Activated CD4-positive, CD25-positive, alpha-beta regulatory T cell (primary cell): ENCODE measurements at places on chromosomes 11 and 22.
A peak's percentile ranks its signal among the peaks of the same experiment; 100 is the strongest.

DNA sequence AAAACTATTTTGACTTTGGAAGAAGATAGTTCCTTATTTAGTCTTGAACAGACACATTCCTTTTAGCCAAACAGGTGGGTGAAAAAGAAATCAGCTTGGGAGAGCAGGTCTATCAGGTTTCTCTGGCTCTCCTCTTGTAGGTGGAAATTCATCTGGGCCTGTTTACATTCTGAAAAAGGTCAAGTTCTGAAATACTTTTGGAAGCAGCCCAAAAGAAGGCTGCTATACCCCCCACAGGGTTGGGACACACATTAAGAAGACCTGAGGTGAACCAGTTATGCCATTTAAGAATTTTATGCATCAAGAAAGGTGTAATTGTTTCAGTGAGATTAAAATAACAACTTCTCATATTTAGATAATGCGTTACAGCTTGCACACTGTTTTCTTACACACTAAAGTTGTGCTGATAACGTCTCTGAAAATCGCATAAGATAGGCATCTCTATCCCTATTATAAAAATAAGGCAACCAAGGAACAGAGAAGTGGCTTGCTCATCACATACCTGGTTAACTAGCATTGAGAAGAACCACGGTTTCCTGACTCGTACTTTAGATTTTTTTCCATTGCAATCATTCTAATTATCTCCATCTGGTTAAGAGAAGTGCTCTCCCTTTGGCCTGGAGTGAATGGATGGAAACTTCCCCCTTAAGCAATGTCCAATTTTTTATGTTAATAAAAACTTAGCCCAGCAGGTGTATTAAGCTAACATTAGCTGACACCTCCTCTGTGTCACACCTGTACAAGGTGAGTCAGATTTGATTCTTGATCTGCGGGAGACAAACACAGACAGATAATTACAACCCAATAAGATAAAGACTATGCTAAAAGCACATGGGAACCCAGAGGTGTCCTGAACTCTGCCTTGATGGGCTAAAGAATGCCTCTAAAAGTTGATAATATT lies 60.5 kb upstream of the UCP3 start:
- DNase-seq, result no peak

GRCh38 chr11:9720290-9720630 lies 56.4 kb downstream of the SWAP70 start:
- no peak for DNase-seq

DNA sequence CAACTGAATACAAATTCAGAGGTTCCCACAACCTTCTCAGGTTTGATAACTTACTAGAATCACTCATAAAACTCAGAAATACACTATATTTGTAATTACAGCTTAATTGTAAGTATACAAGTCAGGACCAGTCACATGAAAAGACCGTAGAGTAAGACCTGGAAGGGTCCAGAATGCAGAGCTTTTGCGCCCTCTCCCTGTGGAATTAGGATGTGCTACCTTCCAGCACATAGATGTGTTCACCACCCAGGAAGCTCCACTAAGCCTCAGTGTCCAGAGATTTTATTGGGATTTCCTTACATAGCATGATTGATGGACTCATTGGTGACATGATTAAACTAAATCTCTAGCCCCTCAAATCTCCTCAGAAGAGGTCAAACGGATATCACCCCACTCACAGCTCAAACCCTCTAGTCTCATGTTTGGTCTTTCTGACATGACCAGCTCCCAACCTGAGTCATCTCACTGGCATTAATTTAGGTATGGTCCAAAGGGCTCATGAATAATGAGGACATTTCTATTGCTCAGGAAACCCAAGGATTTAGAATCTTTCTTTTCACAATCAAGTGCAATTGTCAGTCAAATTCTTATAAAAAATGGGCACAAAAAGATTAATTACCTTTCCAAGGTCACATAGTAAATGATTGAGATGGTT lies 77.2 kb upstream of the UBASH3B start:
- no peak for DNase-seq

DNA sequence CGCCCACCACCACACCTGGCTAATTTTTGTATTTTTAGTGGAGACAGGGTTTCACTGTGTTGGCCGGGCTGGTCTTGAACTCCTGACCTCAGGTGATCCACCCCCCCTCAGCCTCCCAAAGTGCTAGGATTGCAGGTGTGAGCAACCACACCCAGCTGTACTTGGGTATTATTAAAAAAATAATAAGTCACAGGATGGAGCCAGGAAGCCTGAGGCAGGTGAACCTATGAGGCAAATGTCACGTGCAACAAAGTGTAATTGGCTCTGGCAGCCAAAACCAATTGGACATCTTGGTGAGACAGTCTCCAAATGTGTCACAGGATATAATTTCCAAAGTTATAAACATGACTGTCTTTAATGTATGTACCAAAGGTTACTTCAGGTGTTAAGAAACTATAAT lies 24.0 kb upstream of the MALAT1 start:
- DNase-seq, result no peak

- DNase-seq, result no peak
These were observed 908 bp downstream of the PLCB3 start for GRCh38 chr11:64252003-64252872.

DNA sequence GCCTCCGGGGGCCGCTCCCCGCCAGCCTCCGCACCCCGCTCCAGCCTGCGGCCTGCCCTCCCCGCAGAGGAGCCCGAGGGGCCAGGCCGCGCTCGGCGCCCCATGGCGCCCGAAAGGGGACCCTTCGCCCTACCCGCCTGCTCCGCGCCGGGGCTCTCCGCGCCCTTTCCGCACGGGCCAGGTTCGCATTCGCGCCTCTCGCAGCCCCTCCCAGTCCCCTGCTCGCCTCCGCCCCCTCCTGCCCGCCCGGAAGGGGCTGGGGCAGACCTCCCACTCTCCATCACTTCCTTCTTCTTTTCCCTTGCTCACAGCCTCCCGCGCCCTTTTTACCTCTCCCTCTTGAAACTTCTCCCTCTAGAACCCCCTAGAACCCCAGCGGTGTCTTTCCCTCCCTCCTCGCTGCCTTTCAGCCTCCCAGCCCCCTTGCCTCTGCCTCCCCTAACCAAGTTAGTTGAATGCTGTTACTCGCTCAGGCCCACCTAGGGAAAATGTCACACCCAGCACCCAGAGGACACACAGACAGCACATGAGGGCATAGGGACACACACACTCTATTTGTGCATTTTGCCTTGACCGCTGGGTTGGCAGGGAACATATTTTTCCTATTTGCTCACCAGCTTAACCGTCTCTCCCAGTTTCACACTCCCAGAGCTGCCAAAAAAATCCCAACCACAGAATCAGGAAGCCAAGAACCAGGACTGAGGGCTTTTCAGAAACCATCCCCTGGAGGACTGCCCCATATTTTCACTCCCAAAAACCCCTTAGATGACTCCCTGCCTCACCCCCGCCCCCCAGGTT lies at the start of gene SLC43A3:
Gene SLC43A3, minus strand, starts transcription at position 193 of the 798 bp plus-strand sequence. CDS start 949 bp downstream, outside the sequence.
- peak; percentile 64 for DNase-seq

GRCh38 chr11:71283971-71284441 lies 31.6 kb upstream of the SHANK2 start:
- no peak for DNase-seq

DNA sequence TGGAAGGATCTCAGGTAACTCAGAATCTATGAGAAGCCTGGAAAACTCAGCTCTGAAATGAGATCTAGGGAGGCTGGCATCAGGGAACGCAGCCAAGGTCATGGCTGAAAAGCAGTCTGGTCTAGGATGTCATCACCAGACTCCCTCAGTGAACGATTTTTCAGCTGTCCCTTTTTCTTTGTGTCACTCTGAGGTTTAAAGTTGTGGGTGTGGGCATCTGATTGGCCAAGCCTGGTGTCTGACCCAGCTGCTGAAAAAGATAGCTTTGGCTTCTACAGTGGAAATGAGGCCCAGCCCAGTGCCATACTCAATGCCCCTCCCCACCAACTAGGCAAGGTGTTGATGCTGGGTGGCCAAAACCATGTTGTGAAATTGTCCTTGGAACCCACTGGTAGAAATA lies 14.5 kb downstream of the RPS3 start:
- no peak for DNase-seq

- no peak for DNase-seq
These were observed 42.8 kb downstream of the GLYAT start for GRCh38 chr11:58688789-58689503.

GRCh38 chr11:20530942-20531703 lies 68.3 kb upstream of the SLC6A5 start:
- DNase-seq, result no peak

DNA sequence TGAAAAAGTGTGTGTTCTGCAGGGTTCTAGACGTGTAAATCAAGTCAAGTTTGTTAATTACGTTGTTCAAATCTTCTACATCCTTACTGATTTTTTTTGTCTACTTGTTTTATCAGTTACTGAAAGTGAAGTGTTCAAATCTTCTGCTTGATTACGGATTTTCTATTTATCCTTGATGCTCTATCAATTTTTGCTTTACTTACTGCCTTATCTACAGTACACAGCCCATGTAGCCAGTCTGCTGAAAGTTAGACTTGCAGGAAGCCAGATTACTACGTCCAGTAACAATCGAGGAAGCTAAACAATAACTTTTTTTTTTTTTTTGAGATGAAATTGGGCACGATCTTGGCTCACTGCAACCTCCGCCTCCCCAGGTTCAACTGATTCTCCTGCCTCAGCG lies 15.6 kb upstream of the C11orf24 start:
- no peak for DNase-seq

- no peak for DNase-seq
These were observed 11.8 kb downstream of the MAPK1 start for GRCh38 chr22:21855676-21856075.
